A549 treated with CORT108297 at 1 μM for 4 hours (cell line): ENCODE measurements at places on chromosomes 1 and 21. TPM values are rescaled to one million over a fixed set of nuclear protein-coding genes. Genes with fewer than 3 reads are reported as not detected.

Gene PSMB2
- total RNA-seq = 78.1 to 108 TPM (median 102 TPM) in 5 replicates

Gene EXOSC10
- 35.1 to 39.5 TPM (median 38.9 TPM) in 5 replicates for total RNA-seq

Gene NBPF15
- 18.5 to 24.9 TPM (median 20.4 TPM) in 5 replicates for total RNA-seq

Gene LAMC2
- 21.5 to 31.5 TPM (median 24.9 TPM) in 5 replicates for total RNA-seq

Gene VASH2
- 2.8 to 4.0 TPM (median 3.7 TPM) in 5 replicates for total RNA-seq

Gene DNAJC28
- 0.10 to 0.63 TPM (median 0.34 TPM) in 5 replicates for total RNA-seq

Gene ATAD3A
- 28.8 to 40.6 TPM (median 38.0 TPM) in 5 replicates for total RNA-seq

Gene FCRL2
- not detected in 5 replicates for total RNA-seq

Gene GLIS1
- 0.05 to 0.08 TPM (median 0.07 TPM) in 3 of 5 replicates, not detected in the others for total RNA-seq

Gene UBQLN4
- total RNA-seq = 35.9 to 45.7 TPM (median 42.4 TPM) in 5 replicates

Gene SLC39A1
- 151 to 169 TPM (median 166 TPM) in 5 replicates for total RNA-seq

Gene USP1
- 20.6 to 30.1 TPM (median 21.7 TPM) in 5 replicates for total RNA-seq

Gene OR2M3
- total RNA-seq = not detected in 5 replicates

Gene FCRLA
- total RNA-seq = 0.06 to 0.10 TPM in 2 of 5 replicates, not detected in the others

Gene ANKRD65
- 0.04 to 0.07 TPM (median 0.06 TPM) in 4 of 5 replicates, not detected in the other for total RNA-seq
